ENCODE measurements at places on chromosomes 3 and 15. TPM values are rescaled to one million over a fixed set of nuclear protein-coding genes. Genes with fewer than 3 reads are reported as not detected.

EOMES gene
- not detected for total RNA-seq

CCDC9B gene
- total RNA-seq = 32.7 TPM

TERC gene
- total RNA-seq = 117 TPM

ESYT3 gene
- 0.07 TPM for total RNA-seq

ALPK3 gene
- 31.9 TPM for total RNA-seq

PLA2G4B gene
- 0.40 TPM for total RNA-seq

RMDN3 gene
- total RNA-seq = 28.3 TPM

FAM81A gene
- 1.1 TPM for total RNA-seq

GRAMD1C gene
- 32.2 TPM for total RNA-seq

ZMAT3 gene
- total RNA-seq = 71.9 TPM

DUT gene
- 62.6 TPM for total RNA-seq

AMOTL2 gene
- 104 TPM for total RNA-seq

SPCS1 gene
- 90.3 TPM for total RNA-seq

ADPRH gene
- total RNA-seq = 4.3 TPM

IGSF10 gene
- not detected for total RNA-seq

DPPA4 gene
- total RNA-seq = not detected

HTR3D gene
- not detected for total RNA-seq

AGBL1 gene
- not detected for total RNA-seq

DOCK3 gene
- total RNA-seq = 0.14 TPM

DISP2 gene
- 0.27 TPM for total RNA-seq

IMP3 gene
- 71.8 TPM for total RNA-seq
